SIG-M5 (cell line): ENCODE measurements at places on chromosomes 2 and 18.

- no peak for DNase-seq
These were observed 241.3 kb downstream of the HDAC4 start for GRCh38 chr2:239159476-239159911.

- DNase-seq, result no peak
These were observed 23.0 kb upstream of the CEP68 start for GRCh38 chr2:65033178-65033577.

GRCh38 chr2:218260742-218261422, at the start of gene GPBAR1:
GPBAR1 (plus strand) TSS chr2:218261015; CDS start chr2:218262725, 1,710 bp downstream.
- DNase-seq, result no peak

DNA sequence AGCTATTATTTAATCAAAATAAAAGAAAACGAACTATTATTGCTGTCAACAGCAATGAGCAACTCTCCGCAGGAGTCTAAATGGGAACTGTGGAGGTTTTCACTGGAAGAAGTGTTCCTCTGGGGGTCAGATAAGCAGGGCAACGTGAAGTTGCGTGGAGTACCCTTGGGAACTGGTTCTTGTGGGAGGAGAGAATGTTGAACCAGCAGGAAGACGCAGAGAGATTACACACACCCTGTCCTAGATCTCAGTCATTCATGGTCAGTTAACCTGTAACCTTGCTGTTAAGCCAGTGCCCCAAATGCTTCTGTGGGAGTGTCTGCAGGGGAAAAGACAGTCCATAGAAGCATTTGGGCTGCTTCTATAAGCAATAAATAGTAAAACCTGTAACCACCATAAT, 20.4 kb upstream of the CABLES1 start:
- DNase-seq, result no peak

GRCh38 chr2:49988276-49988675, 834.0 kb upstream of the FSHR start:
- DNase-seq, result no peak

DNA sequence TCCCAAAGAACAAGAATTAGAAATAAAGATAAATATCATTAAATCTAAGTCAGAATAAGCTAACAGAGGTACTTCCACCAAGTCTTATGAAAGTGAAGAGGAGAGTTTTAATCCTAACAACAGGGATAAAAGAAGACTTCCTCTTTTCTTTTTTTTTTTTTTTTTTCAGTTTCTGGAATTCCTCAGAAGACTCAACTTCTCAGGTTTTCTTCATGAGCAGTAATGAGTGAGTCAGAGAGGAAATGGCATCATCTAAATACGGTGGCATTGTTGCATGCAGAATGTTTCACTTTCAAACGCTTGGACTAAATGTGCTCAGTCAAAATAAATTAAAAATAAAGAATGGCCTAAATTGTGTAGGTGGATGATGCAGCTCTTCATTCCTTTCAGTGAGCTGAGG, 45.6 kb upstream of the ARHGAP15 start:
- DNase-seq, result no peak

- DNase-seq, result no peak
These were observed 5.1 kb downstream of the RHOB start for GRCh38 chr2:20451761-20452499.

DNA sequence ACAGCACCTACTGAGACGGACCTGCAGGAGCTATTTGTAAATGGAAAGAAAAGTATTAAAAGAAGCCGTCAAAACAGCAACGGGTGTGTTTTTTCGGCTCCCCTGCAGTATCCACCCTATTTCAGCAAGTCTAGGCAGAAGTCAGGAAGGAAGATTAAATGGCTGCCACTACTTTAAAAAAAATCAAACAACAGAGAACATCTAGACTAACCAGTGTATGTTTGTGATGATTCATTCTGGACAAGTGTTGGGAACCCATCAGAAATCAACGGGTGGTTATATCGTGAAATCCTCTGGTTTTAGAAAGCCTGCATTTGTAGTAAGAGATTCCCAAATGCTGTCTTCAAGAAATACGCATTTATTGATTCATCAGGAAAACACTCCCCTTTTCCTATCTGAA, 9.0 kb downstream of the PMAIP1 start:
- no peak for DNase-seq

- no peak for DNase-seq
These were observed 27.1 kb downstream of the KIAA2012 start for GRCh38 chr2:202100176-202100575.

DNA sequence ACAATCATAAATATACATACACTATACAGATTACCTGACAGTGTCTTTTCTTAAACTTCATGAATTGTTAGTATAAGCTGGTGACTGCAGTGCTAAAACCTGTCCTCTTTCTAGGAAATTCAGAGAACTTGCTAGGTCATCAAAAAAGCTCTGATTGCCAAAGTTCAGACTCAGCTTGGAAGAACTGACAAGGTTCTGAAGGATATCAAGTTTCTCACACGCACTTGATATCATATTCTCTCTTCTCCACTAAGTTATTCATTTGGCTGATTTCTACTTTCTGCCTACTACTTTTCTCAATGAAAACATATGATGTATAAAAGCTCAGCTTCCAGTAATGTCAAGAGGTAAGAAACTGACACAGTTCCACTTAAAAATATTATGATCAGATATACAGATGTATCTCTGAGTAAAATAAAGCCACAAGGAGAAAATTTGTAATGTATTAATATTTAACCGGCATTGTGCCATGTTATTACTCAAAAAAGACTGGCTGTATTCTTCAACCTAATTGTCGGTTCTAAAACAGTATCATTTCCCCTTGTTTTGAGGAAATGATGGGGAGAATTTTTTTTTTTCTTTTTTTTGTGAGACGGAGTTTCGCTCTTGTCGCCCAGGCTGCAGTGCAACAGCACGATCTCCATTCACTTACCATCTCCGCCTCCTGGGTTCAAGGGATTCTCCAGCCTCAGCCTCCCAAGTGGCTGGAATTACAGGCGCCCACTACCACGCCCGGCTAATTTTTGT, 2.4 kb downstream of the OSBPL1A start:
- DNase-seq, result peak; percentile 21

- no peak for DNase-seq
These were observed 1.6 kb upstream of the ARHGEF4 start for GRCh38 chr2:130834931-130835765.

DNA sequence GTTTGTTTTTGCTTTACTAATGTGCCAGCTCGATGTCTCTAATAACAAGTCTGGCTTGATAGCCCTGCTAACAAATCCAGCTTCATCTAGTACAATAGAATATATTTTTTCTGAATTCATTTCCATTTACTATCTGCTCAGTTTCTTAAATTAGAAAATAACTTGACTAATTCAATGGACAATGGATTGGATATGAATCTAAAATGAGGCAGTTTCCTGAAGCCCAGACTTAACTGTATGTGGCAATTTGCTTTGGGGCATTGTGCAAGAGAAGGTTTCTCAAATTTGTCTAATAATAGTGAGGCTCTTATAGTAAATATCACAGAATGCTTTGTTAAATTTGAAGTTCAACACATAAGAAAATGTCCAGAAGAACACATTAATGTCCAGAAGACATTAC, 25.8 kb downstream of the CALCRL start:
- DNase-seq, result no peak

DNA sequence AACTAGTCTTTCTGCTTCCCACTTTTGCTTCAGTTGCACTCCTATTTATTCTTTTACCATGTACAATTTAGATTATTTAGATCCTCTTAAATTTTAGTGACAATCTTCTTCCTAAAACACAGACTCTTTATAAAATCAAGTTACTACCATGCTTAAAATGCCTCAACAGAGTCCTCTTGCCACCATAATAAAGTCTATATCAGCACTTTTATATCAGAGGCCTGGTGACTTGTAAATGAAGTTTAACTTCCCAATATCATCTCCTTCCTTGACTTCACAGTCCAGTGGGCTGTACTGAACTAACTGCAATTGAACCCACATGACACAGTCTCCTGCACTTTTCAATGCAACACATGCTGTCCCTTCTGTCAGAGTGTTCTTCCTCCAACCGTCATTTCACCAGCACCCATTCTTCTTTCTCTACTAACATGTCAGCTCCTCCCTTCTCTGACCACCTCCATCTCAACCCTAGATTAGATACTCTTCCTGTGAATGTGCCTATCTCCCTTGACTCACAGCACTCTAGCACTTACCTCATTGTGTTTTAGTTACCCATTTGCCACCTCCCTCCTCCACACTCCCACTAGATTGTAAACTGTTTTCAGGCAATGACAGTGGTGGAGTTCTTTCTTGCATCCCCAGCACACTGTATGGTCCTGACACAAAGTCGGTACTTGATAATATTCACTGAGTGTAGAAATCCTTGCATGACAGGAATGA, 414.9 kb downstream of the SATB2 start:
- no peak for DNase-seq

DNA sequence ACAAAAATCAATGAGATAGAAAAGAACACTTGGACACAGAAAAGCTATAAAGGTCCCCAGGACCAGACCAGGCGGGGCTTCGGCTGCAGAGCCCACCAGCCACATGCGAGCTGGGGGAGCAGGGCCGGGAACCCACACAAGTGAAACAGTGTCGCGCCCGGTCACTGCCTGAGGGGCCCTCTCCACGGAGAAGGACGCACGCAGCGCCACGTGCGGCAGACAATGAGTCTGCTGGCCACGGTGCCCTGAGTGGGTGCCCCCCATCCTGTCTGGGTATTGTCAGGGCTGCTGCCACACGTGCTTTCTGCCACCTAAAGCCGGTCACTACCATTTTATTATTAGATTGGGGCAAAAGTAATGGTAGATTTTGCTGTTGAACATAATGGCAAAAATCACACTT, 207.9 kb upstream of the HDAC4 start:
- no peak for DNase-seq

- DNase-seq, result no peak
These were observed 272.8 kb upstream of the MMADHC start for GRCh38 chr2:149860276-149860921.

GRCh38 chr2:161019311-161019710, 140.9 kb upstream of the TANK start:
- DNase-seq, result no peak

DNA sequence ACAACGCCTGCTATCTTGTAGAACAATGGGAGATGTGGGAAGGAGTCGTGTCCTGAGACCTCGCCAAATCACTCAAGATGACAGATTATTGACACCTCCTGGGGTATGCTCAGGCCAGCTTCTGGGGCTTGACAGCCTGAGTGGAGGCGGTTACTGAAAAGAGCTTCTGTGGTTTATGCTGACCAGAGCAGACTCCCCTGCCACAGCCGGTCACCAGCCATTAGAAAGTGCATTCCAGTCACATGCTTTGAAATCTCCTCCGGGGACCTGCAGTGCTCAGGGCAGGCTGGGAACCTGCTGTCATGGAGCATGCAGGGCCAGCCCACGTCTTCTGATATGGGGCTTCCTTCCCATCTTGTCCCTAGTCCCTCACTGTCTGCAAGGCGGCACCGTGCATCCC, 215.9 kb downstream of the SEPTIN10 start:
- DNase-seq, result no peak

GRCh38 chr2:134399096-134399495, 145.2 kb downstream of the MGAT5 start:
- peak; percentile 14 for DNase-seq

DNA sequence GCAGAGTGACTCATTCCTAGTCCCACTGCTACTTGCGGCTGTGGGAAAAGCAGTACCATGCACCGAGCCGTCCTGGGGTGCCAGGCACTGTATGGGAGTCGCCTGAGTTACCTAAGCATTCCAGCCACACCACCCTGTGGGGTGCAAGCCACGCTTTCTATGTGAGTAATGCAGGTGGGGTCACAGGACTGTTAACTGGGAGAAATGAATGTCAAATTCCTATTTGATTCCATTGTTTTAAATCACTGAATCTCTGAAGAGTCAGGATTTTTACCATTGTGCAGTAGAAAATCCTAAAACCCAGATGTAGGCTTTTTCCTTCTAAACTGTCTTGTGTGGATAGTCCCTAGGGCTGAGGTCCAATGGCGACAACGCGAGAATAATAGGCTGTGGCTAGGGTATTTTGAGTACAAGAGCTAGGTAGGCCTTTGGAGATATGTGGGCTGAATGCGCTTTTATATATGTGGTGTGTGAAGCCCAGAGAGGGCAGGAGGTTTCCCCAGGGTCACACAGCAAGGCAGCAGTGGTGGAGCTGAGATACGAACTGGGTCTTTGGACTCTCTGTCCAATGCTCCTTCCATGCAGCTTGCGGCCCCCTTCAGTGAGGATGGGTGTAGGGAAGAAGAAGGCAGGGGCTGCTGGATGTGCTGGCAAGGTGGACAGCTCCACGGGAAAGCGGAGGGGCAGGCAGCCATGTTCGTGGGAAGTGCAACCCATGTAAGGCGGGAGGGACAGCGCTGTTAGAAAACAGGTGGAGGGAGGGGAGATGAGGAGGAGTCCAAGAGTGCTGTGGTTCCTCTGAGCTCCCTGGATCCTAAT, 83.2 kb downstream of the DDX1 start:
- DNase-seq, result no peak

- no peak for DNase-seq
These were observed 13.6 kb downstream of the B3GNT2 start for GRCh38 chr2:62209427-62209991.

DNA sequence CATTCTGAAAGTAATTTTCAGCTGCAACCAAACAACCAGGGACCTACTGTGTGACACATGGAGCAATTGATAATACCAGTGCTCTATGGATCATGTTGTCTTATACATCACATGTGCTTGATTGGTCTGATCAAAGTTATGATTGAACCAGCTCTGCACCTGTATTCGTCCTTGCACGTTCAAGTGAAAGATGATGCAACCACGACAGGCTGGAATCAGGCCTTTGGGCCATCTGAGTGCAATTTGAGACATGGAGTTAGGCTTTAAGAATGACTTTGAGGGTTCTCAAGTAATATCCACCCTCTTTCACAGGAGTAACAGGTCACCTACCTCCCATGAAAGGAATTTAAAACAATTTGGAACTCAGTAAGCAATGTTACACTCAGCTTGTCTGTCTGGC, 165.2 kb downstream of the SLC8A1 start:
- no peak for DNase-seq

DNA sequence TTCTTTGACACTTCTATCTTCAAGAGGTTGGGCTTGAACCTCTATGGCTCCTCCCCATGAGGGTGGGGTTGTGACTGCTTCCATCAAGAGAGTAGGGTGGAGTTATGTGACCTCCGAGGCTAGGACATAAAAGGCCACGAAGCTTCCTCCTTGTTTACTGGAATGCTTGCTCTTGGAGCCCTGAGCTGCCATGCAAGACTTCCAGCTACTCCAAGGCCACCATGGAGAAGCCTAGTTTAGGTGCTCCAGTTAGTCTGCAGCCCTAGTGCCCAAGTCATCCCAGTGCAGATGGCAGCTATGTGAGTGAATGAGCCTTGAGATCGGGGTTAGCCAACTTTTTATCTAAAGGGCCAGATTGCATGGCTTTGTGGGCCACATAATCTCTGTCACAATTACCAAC, 2.4 kb upstream of the MERTK start:
- DNase-seq, result no peak

DNA sequence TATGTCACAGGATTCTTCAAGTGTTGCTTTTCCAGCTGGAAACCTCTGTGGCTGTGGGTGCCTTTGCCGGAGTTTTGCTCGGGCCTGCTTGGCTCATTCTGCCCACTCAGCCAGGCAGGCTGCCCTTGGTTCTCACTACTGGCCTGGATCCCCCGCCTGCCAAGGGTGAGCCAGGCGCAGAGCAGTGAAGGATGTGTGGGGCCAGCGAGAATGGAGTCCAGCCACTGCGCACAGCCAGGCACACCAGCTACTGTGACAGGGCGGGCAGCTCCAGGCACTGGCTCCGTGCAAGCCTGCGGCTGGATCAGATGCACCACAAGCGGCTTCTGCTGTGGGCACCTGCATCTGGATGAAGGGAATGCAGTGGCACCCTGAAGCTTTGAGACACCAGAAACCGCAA, 257.1 kb downstream of the RPRM start:
- no peak for DNase-seq

GRCh38 chr18:24651434-24651833, 191.0 kb downstream of the HRH4 start:
- no peak for DNase-seq
